ENCODE measurements at places on chromosomes 12 and 14. TPM values are rescaled to one million over a fixed set of nuclear protein-coding genes. Genes with fewer than 3 reads are reported as not detected.

- DNase-seq = no peak
Observed at GRCh38 chr14:21308132-21308478, 28.2 kb downstream of the RPGRIP1 start.

Gene AP4S1
- 3.7 TPM for total RNA-seq

DNA sequence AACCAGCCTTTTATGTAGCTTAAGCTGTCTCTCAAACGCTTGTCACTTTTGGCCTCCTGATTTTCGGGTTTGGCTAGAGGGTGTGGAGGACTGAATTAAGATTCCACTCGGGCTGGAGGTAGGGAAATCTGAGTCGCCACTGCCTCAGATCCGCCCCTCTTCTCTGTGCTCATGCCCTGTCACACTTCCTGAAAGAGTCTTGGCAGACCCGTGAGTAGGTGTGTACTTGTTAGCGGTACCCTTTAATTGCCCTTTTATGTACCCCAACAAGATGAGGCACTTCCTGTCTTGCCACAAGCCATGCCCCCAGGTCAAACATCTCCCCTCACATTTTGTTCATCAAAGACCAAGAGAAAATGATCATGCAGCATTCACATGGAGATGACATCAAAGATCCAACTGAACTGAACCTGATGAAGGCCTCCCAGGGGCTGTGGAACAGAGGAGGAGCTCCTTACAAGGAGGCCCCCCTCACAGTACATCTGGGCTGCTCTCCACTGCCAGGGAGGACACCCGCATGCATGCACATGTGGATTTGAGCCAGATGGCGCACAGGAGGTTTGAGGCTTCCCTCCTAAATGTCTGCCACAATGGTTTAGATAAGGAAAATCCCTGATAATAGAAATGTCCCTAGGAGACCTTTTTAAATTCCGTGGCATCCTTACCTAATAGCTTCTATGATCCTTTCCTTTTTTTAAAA lies 86.5 kb upstream of the CDKN3 start:
- no peak for DNase-seq

- DNase-seq = no peak
Observed at GRCh38 chr12:50200552-50201273, 33.5 kb upstream of the CERS5 start.

Gene CLEC14A
- total RNA-seq = 318 TPM

DNA sequence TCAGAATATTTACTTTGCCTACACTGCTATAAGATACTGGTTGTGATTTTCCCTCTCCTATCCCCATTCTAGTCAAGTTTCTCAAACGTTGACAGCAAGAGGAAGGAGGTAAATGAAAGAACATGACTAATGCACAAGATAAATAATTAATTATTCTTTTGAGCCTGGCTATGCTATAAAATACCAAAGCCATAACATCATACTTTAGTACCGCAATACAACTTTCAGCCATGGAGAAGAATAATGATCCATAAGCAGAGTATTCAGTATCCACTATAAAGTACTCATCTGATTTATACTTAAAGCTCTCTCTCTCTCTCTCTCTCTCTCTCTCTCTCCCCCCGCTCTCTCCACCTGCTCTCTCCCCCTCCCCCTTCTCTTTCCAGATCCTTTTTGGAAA lies 41.3 kb downstream of the TDG start:
- DNase-seq = peak; percentile 16

DNA sequence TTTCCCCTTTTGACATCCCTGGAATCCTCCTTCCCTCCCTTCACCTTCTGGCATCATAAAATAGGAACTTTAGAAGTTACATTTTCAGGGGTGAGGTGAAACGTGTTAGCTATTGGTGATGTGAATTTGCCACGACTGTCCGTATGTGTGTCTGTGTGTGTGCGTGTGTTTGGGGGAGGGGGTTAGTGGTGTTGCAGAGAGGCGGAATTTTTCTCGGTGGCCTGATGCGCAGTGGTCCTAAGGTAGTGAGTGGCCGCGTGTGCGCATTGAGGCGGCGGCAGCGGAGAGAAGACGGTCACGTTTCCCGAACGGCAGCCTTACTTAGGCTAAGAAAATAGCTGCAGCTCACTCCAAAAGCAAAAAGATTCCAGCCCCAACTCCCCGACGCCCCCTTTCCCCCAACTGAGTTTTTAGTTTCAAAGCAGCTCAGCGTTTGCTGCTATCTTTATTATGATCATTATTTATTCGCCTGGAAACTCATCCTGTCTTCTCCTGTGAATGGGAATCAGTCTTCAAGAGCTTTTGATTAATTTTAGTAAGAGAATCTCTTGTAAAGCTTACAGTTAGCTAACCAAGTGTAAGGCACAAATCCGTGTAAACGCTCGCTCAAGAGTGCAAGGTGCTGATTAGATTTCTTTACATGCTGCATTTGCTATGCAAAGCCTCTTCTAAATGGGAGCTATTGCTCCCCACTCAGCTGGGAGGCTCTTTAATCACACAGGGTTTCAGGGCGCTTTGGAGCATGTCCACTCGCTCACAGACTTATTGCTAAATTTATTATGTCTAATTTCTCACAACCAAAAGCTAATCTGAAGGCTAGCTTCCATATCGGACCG lies 4.7 kb downstream of the FLRT2 start:
- DNase-seq = no peak

DNA sequence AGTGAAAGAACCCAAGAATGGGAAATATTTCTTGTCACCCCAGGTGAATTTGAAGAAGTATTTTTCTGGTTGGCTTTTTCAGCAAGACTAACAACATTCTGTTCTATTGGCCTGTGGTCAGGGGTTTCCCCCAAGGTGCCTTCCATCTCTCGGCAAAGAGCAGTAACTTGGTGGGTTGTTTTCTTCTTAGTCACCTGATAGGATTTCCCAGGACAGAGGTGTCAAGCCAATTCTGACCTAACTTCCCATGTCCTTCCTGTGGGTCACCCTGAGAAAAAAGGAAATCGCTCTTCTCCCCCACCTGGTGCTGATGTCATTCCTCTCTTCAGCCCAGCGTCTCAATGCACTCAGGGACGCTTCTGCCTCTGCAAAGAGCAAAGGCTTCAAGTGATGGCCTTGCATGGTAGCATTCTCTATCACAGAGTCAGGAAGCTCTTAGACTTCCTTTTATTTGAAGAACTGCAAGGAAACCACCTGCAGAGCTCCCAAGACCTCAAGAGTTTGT lies 16.1 kb upstream of the IFNG start:
- no peak for DNase-seq

GRCh38 chr14:92924247-92924646 lies 1.3 kb downstream of the CHGA start:
- DNase-seq = no peak

DNA sequence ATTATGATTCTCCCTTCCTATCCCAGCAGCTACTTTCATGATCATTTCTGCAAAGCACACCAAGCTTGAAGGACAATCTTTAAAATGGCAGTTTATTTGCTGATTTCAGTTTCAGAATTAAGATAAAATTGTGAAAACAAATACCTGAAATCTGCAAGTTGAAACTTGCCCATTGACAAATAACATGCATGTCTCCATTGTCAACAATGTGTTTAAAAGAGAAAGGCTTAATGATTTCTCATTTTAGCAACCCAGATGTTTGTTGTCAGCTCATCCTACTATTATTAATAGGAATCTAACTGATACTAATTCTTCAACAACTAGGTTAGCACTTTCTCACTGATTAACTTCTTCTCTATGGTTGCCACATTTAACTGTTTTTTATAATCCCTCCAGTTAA lies 474.6 kb downstream of the PRKD1 start:
- DNase-seq = no peak

DNA sequence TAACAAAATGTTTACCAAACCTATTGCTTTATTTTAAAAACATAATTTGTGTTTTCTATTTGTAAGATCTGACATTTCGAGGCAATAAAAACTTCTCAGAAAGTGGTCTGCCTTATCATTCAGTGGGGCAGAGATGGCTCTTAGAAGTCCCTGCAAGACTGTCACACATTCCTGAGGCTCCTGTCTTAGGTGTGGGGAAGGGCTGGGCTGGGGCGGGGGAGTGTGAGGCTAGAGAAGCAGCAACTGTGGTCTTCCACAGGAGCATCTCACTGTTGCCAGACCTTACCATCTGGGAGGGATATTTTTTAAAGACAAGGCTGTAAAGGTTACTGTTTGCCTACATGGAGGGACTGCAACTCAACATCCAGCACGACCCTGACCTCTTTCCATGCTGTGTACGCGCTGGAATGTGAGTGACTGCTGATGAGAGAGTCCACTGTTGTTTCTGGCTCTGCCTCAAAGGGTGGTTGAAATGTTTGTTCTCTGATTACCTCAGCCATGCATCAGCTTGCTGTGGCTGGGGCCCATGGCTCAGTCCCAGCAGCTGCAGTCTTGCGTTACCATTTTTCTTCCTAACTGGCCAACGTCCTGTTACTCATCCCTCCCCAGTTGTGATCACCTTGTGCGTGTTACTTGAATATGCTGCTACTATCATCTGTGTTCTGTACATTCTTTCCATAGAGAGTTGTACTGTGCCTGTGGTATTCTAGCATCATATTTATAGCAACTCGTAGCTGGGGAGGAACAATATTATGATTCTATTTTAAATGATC lies 12.4 kb downstream of the ERG28 start:
- DNase-seq = no peak

Gene MIPOL1
- total RNA-seq = 12.3 TPM

DNA sequence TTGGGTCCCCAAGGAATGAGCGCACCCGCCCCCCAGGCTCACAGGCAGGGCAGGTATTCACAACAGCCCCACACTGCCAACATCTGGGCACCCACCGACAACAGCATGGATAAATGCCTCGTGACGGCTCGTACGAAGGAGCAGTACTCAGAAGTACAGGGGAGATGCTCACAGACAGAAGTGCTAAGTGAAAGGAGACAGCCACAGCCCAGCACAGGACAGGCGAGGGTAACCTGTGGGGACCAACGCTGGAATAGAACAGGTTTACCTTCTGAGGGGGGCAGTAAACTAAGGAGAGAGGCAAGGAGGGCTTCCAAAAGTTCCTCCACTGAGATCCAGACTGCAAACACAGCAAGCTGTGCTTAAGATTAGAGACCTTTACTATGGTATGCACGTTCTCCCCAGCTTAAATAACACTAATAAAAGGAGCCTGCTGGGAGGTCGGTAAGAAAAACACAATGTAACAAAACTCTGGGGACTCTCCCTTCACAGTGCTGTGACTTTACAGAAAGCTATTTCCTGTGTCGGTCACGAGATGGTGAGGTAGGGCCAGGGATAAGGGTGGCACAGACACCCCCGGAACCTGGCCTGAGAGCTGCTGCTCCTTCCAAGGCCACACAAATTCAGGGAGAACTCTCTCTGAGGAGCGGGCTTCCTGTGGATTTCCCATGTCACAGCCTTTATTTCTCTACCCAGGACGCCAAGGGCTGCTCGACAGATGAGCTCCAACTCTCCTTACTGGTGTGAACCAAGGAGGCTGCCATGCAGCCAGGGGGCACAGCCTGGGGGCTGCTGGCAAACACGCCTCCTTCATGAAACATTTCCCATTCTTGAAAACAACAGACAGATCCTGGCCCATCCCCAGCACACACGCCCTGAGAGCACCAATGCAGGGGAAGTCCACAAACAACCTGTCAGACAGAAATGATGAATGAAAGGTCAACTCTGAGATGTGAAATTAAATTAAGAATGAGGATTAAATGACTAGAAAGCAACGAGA lies 26.3 kb downstream of the SLC15A4 start:
- no peak for DNase-seq

Gene CLEC6A
- total RNA-seq = not detected

All from glomerular endothelial cell (primary cell).